A549 (cell line): ENCODE measurements at places on chromosomes 5 and 9.

- no peak for DNase-seq
Measured at GRCh38 chr9:132837501-132838286, 40.4 kb downstream of the AK8 start.

GRCh38 chr5:134565791-134566740, 40.6 kb downstream of the JADE2 start:
- DNase-seq = no peak

- no peak for DNase-seq
Measured at GRCh38 chr5:29039994-29040393, 2001.6 kb upstream of the CDH9 start.

- no peak for DNase-seq
Measured at GRCh38 chr5:88925692-88926490, 42.9 kb upstream of the MEF2C start.

GRCh38 chr5:104733063-104733669, 1170.6 kb upstream of the NUDT12 start:
- DNase-seq = no peak

DNA sequence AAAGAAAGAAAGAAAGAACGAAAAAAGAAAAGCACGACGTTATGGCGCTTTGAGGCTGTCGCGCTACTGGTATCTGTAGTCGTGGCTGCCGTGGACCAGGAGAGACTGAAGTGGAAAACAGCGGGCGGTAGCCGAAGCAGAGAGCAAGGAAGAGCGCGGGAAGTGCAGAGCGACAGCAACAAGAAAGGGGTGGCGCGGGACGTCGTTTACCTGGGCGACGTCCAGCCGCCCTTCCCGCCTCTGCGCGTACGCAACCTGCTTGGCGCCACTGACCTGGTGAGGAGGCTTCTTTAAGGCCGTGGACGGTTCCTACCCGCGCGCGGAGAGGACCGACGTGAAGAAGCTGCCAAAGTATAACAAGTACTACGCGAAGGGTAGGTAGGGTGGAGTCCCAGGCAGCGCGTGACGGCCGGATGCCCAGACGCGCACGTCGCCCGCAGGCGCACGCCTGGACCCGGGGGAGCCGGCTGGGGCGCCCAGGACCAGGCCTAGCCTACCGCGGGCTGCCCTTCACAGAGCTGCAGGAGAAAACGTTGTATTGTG, 15.4 kb downstream of the CCL28 start:
- no peak for DNase-seq

DNA sequence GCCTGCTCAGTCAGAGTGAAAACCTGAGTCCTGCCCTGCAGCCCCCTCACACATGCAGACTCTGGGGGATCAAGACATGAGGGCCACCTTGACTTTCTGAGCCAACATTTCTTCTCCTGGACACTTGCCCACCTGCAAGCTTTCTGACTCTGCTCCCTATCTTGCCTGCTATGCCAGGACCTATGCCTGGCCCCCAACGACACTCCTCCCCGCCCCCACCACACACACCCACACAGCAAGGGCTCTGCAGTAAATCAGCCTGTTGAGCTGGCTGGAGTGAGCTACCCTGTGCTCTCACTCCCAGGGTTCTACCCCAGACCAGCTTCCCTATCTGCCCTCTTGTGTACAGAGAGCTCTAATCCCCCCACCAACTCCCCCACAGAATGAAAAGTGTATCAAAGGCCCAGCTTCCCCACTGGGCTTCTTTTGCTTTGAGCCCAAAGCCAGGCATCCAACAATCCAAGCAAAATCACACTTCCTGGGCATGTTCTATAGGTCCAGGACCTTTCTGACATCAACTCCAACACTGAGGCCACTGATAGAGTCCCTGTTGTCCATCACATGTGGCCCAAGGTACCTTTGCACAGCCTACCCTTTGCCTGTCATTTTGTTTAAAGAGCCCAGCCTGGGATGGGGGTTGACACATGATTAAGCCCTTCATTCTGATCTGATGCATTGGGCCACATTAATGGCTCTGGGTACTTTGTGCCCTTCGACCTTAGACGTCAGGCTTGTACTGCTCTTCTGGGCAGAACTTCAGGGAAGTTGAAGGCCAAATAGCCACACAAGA, 7.2 kb downstream of the PDLIM4 start:
- DNase-seq = no peak

- no peak for DNase-seq
Measured at GRCh38 chr5:36277521-36278176, 24.1 kb downstream of the RANBP3L start.

- no peak for DNase-seq
Measured at GRCh38 chr9:121285835-121286687, 18.1 kb downstream of the GSN start.

- no peak for DNase-seq
Measured at GRCh38 chr5:105088961-105089360, 1526.4 kb upstream of the NUDT12 start.

DNA sequence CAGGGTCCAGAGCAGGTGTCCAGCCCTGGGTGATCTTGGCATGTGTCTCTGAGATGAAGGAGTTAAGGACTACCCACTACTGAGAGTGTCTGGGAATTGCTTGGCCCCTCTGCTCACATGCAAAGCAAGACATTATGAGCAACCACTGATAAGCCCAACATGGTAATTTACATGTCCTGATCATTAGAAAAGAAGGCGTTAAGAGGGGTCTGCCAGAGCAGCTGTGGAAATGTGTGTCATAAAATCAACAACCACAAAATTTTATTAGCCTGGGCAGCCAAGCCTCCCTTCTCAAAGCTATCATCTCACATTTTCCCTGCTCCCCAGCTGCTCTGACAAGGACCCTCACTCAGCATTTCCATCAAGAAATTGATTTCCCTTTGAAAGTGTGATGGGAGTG, 351.0 kb downstream of the SPOCK1 start:
- no peak for DNase-seq

DNA sequence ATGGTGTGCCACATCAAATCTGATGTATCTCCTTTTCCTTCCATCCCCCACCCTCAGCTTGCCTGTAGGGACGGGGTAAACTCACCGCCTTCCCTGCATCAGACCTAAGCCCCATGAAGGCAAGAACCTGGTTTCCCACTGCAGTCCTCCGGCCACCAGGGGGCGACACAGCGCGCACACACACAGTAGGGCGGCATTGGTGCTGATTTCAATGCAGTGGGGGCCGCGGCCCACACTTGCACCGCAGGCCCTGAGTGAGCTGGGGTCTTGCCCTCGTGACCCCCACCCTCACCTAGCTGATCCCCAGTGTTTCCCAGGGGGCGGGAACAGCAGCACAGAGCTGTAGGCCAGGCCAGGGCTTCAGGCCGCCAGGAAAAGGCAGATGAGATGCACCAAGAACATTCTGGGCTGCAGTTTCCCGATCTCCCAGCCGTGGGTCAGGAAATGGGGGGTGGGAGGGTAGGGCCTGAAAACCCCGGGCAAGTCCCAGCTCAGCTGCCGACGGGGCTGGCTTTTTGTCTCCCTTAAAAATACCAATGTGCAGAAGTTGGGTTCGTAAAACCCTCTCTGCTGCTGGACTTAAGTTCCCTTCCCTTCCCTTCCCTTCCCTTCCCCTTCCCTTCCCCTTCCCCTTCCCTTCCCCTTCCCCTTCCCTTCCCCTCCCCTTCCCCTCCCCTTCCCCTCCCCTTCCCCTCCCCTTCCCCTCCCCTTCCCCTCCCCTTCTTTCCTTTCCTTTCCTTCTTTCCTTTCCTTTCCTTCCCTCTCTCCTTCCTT, 19.5 kb downstream of the FAM163B start:
- peak; percentile 24 for DNase-seq

GRCh38 chr9:73148447-73148937, 3.2 kb upstream of the ANXA1 start:
- DNase-seq = no peak

GRCh38 chr9:98083061-98083501, 26.5 kb downstream of the NANS start:
- DNase-seq = no peak

DNA sequence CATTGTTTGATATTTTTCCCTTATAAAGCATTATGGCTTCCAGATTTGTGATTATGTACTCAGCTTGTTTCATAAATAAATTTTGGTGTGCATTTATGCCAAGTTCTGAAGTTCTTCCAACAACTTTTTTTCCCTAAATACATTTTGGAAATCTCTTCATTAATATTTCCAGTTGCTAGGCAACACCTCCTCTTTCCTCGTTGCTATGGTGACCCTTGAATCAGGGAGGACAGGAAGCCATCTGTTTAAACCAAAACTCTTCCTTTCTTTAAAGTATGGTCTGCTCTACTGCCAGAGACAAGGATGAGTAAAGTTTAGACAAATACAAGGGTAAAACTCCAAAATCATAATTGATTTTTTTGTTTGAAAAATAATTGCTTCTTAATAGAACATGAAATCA, 779.3 kb downstream of the CDH9 start:
- no peak for DNase-seq

- no peak for DNase-seq
Measured at GRCh38 chr5:43619380-43619779, 16.4 kb downstream of the NNT start.

DNA sequence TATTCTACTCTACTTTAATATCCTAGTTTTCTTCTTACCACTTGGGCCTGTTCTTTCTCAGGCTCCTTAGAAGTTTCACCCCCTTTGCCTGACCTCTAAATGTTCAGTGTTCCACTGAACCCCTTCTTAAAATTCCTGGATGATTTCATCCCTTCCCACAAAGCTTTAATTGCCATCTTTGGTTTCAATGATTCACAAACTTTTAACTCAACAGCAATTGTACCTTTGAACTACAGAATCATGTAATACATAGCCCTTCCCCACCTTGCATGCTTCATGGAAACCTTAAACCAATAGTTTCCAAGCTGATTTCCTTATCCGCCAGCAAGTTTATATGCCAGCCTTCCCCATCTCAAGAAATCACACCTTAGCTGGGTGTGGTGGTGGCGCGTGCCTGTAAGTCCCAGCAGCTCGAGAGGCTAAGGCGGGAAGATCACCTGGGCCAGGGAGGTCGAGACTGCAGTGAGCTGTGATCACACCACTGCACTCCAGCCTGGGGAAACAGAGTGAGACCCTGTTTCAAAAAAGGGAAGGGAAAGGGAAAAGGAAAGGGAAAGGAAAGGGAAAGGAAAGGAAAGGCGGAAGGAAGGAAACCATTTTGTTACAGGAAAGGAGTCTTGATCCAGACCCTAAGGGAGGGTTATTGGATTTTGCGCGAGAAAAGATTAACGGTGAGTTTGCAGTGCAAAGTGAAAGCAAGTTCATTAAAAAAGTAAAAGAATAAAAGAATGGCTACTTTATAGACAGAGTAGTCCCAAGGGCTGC, 1023.7 kb upstream of the DMAC1 start:
- DNase-seq = no peak

- no peak for DNase-seq
Measured at GRCh38 chr5:180072556-180072955, 997 bp upstream of the RNF130 start.

GRCh38 chr5:122421374-122422079, 109.5 kb downstream of the SNCAIP start:
- DNase-seq = no peak

DNA sequence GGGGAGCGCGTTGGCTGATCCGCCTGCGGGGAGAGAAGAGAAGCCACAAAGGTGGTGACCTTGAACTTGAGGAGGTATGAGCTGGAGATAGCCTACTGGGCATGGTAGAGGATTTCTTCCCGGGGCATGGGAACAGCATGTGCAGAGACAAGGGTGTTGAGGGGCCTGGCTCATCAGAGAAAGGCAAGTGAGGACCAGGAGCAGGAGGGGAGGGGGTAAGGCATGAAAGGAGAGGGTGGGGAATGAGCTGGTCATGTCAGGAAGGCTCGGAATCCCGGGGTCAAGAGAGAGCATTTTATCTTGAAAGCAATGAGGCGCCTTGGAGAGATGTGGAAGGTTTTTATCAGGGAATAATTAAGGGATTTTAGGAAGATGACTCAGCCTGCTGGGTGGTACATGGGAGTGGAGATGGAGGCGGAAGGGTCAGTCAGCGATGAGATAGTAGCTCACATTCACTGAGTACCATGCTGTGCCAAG, 121.1 kb downstream of the LHX2 start:
- no peak for DNase-seq

- no peak for DNase-seq
Measured at GRCh38 chr5:53032188-53032587, 43.0 kb downstream of the ITGA2 start.

GRCh38 chr9:95493402-95493801, 23.4 kb downstream of the PTCH1 start:
- DNase-seq = no peak

DNA sequence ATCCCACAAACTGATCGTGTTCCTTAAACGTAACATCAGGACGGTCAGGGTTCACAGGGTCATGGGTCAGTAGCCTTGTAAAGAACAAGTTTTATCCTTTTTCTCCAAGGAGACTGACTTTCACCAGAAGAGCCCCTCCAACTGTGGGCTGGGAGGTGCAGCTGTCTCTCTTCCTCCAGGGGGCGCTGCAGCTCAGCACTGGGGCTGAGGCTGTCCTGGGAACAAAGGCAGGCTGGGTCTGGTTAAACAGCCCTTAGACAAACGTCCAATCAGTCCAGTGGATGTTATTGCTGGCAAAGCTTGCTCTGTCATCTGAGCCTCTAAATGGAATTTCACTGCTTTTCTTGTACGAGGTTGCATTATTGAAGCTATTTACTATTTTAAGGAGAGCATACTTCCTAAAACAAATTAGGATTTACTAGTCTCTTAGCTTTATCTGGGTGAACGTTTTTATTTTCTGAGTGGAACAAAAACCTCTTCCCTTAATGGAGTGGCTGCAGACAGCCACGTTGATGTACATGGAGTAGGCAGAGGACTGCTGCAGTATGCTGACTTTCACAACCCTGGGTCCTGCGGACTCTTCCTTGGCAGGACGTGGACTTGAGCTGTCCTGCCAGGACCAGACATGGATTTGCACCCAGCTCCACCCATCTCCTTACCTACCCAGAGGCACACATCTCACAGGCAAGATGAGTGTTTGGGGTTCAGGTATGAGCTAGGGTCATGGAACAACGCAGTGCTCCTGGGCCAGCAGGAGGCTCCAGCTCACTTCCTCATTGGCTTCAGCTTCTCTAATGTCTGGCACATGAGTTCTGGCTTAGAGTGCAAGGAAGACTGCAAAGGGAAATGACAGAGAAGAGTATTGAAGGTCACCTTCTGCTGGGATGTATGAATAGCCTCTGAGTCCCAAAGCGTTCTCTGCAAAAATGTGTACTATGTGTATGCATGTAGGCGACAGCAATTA, 7.8 kb downstream of the EXOSC2 start:
- DNase-seq = peak; percentile 71

GRCh38 chr9:99021512-99021911, 77.8 kb downstream of the COL15A1 start:
- DNase-seq = no peak

DNA sequence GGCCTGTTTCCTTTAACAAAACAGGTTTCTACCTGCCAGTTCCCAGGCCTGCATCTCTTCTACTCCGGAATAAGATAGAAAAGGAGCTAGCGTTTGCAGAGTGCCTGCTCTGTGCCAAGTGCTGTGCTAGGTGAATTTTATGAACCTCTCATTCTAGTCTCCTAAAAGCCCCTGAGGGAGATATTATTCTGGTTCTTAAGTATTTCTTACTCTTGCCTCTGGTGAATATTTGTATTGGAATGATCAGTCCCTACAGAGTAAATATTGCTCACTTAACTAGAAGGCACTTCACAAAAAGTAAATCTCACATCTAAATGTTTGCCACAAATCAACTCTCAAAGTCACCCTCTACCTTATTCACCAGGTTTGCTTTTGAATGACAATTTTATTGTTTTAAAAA, 227.1 kb downstream of the AUH start:
- DNase-seq = no peak
